ENCODE measurements at places on chromosomes 13 and 19. TPM values are rescaled to one million over a fixed set of nuclear protein-coding genes. Genes with fewer than 3 reads are reported as not detected.

DNA sequence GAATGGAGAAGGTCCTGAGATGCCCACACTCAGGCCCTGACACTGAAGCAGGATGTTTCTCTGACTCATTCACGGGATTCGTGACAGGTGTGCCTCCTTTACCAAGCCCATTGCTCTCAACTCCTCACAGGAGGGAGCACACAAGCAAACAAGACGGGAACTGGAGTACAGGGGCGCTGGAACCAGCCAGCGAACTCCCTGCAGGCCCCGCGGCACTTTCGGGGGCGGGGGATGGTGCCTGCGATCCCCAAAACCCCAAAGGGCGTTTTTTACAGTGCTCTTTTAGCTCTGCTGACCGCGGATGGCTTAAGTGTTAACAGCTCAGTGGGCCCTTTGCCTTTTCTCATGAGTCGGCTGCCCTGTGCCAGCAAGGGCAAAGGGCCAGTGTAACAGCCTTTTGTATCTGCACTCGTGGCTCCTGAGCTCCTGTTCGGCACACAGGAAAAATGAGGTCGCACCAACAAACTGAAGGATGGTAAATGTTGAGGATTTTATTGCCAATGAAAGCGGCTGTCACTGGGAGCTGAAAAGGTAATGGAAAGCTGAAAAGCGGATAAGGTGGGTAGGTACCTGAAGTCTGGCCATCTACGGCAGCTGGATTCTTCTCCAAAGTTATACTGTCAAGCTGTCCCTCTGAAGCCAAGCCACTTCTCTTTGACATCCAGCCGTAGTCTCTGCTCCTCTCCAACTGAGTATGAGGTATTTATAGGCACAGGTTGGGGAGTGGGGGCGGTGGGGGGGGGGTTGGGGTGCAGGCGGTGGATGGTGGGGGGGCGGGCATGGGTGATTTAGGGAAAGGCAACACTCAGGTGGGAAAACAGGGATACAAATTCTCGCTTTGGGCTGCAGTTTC lies 65.0 kb upstream of the TRPC4 start:
- no peak for DNase-seq

- no peak for DNase-seq
These were observed 555 bp downstream of the NR2C2AP start for GRCh38 chr19:19202707-19203011.

The CCNE1 gene
- 1.7 TPM for total RNA-seq

DNA sequence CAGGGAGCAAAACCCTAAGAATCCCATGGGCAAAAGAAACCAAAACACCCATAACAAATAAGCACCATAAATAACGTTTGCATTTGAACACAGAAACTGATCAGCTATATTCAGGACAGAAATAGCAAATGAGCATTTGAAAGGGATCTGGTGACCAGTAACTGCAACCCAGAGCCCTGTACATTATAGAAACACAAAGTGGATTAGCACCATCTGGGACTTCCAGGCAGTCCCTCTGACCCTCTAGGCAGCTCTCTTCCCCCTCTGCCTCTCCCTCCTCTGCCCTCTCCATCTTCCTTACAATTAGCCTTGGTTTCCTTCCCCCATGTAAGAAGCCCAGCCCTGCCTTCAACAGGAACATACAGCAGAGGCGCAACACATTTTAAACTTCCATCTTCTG lies 215.0 kb downstream of the DCLK1 start:
- DNase-seq = no peak

The SDHAF1 gene
- total RNA-seq = 57.1 TPM

DNA sequence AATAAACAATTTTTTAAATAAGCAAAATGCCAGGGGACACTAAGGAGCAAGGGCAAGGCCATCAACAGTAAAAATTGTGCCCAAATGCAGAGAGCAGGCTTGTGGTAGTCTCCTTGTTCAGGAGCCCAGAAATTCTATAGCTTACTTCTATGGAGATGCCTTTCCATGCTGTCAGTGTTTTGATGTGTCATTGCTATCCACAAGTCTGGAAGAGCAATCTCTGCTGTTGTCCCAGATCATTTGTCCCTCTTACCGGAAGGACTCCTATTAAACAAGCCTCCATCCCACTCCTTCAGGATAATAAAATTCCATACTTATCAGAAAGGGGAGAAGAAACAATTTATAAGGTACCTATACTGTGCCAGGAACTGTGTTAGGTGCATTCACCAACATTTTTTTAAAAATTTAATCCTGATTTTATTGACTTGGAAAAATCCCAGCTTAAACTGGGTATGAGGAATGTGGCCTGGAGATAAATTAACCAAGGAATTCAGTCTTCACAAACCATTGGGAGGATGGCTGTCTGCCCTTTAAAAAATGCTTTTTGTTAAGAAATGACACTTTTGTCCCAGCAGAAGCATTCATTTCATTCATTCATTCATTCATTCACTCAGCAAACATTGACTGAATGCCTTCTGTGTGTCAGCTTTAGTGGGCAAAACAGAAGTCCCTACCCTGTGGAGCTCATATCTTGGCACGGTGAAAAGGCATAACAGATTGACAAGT lies 26.8 kb upstream of the CYSLTR2 start:
- no peak for DNase-seq

The ISOC2 gene
- 142 TPM for total RNA-seq

GRCh38 chr19:1270213-1270853 lies 1.2 kb downstream of the CIRBP start:
- no peak for DNase-seq

The OLFM2 gene
- 2.7 TPM for total RNA-seq

DNA sequence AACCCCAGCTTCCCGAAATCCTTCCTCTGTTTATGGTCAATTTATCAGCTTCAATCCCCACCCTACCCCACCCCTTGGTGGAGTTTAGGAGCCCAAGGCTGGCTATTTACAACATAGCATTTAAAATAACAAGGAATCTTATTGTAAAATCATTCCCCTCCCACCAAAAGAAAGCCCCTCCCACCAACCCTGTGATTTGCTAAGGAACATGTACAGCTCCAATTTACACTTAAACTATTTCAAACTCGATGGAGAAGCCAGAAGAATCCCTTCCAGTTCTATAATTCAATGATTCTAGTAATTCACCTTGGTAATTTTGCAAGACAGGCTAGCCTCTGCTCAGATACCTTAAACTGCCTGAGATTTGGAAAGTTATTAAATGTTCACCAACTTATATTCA lies 3.0 kb downstream of the LATS2 start:
- no peak for DNase-seq

- no peak for DNase-seq
These were observed 110.0 kb downstream of the KCNRG start for GRCh38 chr13:50125304-50125553.

The KLF1 gene
- total RNA-seq = not detected

- DNase-seq = no peak
These were observed 63.4 kb upstream of the C1QTNF9B start for GRCh38 chr13:23960566-23961156.

DNA sequence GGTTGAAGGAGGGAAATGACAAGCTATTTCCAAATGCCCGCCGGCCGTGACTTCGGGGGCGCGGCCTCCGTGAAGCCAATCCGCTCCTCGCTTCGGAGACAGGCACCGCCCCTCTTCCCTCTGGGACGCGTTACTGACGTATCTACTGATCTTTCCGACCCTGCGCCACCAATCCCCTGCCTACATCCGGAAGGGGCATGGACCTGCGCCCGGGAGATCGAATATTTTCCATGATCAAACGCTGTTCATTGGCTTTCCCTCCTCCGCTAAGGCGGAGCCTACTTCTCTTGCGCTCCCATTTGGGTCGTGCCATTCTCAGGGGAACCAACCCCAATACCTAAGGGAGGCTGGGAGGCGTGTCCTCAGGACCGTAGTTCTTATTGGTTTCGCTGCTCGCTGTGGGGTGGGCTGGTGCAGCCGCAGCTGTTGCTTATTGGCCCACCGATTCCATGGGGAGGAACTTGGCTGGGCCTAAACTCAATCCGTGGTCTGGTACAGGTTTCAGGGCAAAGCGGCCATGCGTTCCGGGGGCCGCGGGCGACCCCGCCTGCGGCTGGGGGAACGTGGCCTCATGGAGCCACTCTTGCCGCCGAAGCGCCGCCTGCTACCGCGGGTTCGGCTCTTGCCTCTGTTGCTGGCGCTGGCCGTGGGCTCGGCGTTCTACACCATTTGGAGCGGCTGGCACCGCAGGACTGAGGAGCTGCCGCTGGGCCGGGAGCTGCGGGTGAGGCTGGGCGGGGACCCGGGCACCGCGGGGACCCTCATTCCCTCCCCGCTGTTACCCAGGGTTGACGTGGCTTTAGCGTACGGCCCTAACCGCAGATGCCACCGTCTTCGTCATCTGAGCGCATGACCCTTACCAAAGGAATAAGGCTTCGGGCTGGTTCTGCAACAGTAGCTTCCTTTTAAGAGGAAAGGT lies at the start of gene QPCTL:
TSS of gene QPCTL (plus strand) at position 480 of the 919 bp plus-strand sequence. CDS start at position 518, 38 bp downstream.
- DNase-seq = peak; percentile 97

DNA sequence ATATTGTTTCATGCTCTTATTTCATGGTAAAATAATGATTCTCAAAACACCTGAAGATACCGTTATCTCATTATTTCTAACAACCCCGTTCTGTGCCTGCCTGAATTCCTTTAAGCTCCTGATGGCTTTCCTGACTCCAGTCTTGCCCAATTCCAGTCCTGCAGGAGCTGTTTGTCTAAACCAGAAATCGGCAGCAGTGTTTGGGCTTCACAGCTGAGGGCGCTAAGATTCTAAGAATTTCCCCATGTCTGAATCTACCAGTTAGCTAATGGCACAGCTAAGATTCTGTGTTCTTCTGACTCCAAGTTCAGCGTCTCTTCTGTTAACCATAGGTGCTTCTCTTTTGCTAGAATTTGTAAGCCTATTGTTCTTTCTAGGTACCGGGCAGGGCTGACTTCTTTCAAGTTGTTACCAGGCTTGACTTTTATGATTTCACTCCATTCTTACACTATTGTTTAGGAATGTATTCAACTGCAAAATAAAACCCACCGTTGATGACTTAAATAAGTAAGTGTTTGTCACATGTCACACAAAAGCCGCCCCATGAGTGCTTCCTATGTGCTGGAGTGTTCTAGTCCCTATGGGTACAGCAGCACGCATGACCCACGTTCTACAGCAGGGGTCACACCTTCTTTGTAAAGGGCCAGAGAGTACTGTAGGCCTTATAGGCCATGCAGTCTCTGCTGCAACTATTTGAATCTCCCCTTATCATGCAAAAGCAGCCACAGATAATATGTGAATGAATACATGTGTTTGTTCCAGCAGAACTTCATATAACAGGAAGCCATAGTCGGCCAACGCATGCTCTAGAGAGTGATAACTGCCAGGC lies 168.3 kb upstream of the RNF113B start:
- DNase-seq = no peak
